Activated T-helper 17 cell treated with anti-CD3 and anti-CD28 coated beads, Interleukin-2, amount 50 U/mL, for 72 hours (primary cell): ENCODE measurements at places on chromosomes 2 and 18. TPM values are rescaled to one million over a fixed set of nuclear protein-coding genes. Genes with fewer than 3 reads are reported as not detected.

The TSGA10 gene
- total RNA-seq: 3.5 TPM

- no peak for ATAC-seq
These were observed 52.8 kb upstream of the OTOF start for GRCh38 chr2:26530696-26531095.

GRCh38 chr2:83874712-83875430 lies 584.2 kb downstream of the SUCLG1 start:
- no peak for ATAC-seq

GRCh38 chr2:121860758-121861227 lies 105.3 kb downstream of the TSN start:
- ATAC-seq: no peak

GRCh38 chr2:179226203-179226960 lies 38.2 kb downstream of the SESTD1 start:
- ATAC-seq: no peak

The SLC5A7 gene
- total RNA-seq: not detected

GRCh38 chr2:105087273-105087672 lies 49.4 kb downstream of the MRPS9 start:
- ATAC-seq: no peak

DNA sequence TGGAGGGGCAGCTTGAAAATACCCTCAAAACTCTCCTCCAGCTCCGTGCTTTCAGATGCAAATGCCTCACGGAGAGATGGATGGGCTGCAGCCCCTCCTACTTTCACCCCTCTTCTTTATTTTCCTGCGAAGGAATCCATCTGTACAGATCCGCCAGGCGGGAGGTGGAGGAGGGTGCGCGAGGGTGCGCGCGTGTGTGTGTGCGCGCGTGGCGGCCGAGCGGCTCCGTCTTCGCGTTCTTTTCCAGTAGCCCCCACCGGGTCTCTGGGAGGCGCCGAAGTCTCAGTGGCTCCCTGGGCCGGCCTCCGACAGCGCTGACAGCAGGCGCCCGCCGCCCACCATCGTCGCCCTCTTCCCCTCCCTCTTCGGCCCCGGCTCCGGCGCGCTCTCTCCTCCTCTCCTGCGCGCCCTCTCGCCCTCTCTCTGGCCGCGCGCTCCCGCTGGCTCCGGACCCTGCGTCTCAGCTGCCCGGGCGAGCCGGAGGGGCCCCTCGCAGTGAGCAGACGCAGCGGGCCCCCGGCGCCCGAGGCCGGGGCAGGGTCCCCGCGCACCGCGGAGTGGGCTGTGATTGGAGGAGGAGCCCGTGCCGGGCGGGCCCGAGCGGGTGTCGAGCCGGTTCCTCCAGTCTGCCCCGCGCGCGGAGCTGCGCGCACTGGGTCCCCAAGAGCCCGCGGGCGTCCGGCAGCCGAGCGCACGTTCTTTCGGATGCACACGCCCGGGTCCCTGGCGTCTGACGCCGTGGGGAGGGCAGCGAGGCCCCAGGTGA lies at the start of gene CDH7:
CDH7 (plus strand) TSS at position 624 of the 766 bp plus-strand sequence. CDS start 11,831 bp downstream, outside the sequence.
- no peak for ATAC-seq

DNA sequence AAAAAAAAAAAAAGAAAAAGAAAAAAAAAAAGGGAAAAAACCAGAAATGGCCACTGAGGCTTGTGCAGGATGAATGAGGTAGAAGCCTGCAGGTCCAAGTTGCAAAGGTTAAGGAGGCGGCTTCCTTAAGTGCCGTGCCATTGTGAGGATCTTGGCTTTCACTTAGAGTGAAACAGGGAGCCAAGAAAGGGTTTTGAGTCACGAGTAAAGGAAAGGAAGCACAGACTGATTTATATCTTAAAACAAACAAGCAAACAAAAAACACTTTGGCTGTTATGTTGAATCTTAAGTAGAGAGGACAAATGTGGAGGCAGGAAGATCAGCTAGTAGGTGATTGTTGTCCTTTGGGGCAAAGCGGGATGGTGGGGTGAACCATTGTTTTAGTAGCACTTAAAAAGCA lies 749.7 kb upstream of the SOX11 start:
- ATAC-seq: no peak

DNA sequence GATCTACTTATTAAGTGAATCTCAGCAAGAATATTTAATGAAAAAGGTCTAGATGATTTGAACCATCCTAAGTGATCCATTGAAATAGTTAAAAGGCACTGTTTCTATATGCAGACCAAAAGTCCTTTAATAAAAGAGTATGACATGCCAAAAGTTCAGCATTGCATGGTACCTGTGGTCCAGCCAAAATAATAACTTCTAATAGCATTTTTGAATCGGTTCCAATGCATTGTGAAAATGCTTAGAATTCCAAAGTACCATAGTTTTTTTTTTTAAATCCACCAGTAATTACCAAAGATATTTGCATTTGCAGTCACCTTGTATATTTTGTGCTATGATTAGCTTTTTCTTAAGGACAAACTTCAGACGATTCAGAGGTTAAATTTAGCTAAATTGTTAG lies 79.9 kb downstream of the NYAP2 start:
- ATAC-seq: no peak

DNA sequence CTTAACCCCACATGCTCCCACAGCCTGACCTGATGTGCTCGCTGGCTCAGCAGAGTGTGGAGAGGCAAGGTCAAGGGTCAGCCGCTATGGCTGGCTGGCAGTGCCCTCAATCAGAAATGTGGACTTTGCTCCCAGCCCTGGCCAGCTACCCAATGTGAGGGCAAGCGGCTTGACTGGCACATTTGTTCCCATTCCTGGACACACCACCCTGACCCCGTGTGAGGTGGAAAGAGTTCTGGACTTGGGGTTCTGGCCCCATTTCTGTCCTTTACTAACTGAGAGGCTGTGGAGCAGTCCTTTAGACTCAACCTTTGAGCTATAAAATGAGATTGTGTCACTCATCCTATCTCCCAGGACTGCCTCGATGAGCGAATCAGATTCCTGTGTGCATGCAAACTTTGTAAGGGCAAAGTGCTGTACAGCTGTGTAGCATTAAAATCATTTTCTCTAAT lies 9.1 kb downstream of the THNSL2 start:
- no peak for ATAC-seq

GRCh38 chr2:204250692-204251091 lies 294.6 kb upstream of the PARD3B start:
- ATAC-seq: no peak

DNA sequence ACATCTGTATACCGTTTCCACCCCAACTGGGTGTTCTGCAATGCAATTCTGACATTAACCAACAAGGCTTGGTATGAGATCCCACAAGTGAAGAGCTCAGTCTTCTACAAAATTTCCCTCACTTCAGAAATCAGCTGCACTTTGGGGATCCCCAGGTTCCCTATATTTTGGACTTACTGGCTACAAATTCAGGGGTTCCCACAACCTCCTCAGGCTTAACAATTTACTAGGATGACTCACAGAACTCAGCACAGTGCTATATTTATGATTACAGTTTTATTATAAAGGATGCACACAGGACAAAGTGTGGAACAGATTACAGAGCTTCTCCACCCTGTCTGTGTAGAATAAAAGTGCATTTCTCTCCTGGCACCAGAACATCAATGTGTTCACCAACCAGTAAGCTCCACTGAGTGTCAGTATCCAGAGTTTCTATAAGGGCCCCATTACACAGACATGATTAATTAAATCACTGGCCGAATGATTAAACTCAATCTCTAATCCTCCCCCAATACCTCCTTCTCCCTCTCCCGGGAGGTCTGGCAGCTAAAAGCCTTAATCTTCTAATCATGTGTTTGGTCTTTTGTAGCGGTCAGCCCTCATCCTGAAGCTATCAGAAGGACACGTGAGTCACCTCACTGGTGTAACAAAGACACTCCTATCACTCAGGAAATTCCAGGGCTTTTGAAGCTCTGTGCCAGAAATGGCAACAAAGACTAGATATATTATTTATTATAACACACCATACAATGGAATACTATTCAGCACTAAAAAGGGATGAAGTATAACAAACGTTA lies 84.6 kb downstream of the SLC66A3 start:
- ATAC-seq: no peak

GRCh38 chr2:175151791-175152190 lies 16.2 kb downstream of the ATF2 start:
- no peak for ATAC-seq

The ALK gene
- total RNA-seq: not detected

The GCG gene
- not detected for total RNA-seq

DNA sequence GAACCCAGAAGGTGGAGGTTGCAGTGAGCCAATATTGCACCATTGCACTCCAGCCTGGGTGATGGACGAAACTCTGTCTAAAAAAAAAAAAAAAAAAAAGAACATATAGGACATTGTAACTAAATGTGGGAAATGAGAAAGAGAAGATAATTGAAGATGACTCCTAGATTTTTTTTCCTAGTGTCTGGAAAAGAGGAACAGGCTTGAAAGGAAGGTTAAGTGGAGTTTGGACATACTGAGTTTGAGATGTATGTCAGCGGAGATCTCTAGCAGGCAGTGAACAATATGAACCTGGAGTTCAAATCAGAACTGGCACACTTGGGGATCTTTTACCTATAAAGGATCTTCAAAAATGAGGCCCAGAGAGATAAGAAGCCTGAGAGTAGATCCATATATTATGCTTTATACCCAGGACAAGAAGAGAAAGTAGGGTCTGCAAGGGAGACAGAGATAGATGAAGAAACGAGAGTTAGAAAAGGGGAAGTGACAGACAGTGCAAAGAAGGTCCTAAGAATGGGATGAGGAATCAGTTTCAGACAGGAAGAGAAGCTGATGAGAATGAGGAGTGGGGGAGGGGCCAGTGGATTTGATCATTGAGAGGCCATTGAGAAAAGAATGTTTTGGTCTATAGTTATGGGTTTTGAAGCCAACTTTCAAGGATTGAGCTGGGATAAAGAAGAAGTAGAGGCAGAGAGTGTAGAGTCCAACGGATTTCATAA lies 46.9 kb upstream of the CD28 start:
- ATAC-seq: no peak

GRCh38 chr2:284896-285492 lies 2.9 kb downstream of the ALKAL2 start:
- no peak for ATAC-seq
